ENCODE measurements at places on chromosomes 6 and 20.
A peak's percentile ranks its signal among the peaks of the same experiment; 100 is the strongest.

DNA sequence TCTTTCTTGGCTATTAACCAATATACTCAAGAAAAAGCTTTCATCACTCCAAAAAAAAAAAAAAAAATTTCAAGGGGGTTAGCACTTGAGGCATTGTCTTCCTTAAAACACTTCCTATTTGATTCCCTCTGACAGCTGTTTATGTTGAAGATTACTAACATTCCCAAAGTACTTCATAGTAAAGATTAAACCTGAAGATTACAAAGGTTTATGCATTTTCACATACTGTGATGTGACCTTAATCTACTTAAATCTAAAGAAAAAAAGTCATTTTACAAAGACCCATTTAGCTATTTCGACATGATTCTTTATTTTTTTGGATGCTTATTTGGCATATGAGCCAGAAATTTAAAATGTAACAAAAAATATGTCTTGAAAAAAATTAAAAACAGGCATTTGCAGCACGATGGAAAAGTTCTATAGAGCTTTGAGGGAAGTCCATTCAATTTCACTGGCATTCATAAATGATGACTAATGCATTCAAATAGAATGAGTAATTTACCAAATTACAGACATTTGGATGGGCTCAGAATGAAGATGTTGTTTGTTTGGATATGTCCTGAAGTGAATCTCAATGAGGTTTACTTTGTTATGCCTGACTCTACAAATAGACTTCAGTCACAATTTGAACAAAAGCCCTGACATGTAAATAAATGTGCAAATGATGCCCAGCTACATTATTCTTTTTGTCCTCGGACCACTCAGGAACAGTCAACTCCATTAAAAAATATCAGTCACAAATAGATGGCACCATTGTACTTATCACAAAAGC, 674.6 kb upstream of the MARCKS start:
- H3K27me3 ChIP-seq = no peaks in the 10 kb centered on the region
- no peak overlapping the region for H3K4me3 ChIP-seq
- peak overlapping the region; percentile 45 for H3K27ac ChIP-seq
- H3K36me3 ChIP-seq = no peaks in the 10 kb centered on the region
- no peak for DNase-seq

- no peaks in the 10 kb centered on the region for H3K36me3 ChIP-seq
- H3K27ac ChIP-seq = no peak overlapping the region
- H3K4me3 ChIP-seq = no peak overlapping the region
- DNase-seq = no peak
Measured at GRCh38 chr20:4488407-4489339, 233.0 kb upstream of the PRND start.

- H3K4me1 ChIP-seq = no peaks in the 10 kb centered on the region
- no peak overlapping the region for H3K4me3 ChIP-seq
- DNase-seq = no peak
- no peaks in the 10 kb centered on the region for H3K27me3 ChIP-seq
- H3K27ac ChIP-seq = no peak overlapping the region
- no peaks in the 10 kb centered on the region for H3K36me3 ChIP-seq
Measured at GRCh38 chr6:2232445-2232844, 13.0 kb downstream of the GMDS start.

- H3K4me1 ChIP-seq = no peaks in the 10 kb centered on the region
- H3K36me3 ChIP-seq = no peaks in the 10 kb centered on the region
- H3K27me3 ChIP-seq = no peaks in the 10 kb centered on the region
- no peak overlapping the region for H3K4me3 ChIP-seq
Measured at GRCh38 chr6:2020909-2021308, 224.5 kb downstream of the GMDS start.

DNA sequence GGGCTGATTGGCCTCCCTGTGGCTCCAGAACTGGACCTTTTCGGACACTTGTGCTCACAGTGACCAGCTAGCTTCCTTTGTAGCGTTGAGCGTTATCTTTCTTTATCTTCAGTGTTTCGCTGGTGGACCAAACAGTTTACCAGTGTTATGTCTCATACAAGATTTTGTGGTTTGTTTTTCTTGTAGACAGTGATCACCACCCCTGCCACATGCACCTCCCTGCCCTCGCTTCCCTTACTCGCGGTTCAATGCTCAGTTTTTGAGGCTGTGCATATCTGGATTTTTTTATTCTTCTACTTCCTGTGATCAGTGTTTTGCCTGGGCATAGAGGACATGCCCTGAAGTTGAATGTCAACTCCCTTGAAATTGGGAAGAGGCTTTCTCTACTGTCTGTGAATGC, 16.4 kb downstream of the MYT1 start:
- H3K27ac ChIP-seq = no peak overlapping the region
- H3K4me3 ChIP-seq = no peak overlapping the region
- DNase-seq = no peak

DNA sequence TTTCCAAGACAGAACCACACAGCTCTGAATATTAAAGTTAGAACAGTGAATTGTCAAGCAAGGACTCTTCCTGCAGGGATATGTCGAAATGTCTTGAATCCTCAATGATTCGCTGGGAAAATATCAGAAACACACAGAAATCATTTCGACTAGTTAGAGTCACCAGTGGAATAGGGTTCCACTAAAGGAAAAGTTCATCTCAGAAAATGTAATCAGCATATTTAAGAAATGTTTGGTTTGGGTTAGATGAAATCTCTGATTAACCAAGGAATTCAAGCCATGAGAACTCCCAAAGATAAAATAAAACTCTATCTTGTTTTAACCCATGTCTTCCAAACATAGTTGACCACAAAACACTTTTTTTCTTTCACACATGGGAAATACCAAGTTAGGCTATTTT, 621.0 kb upstream of the NRSN1 start:
- no peaks in the 10 kb centered on the region for H3K36me3 ChIP-seq
- no peak for DNase-seq
- H3K4me1 ChIP-seq = no peaks in the 10 kb centered on the region
- H3K27ac ChIP-seq = no peak overlapping the region
- H3K4me3 ChIP-seq = no peak overlapping the region

- no peak for DNase-seq
- no peaks in the 10 kb centered on the region for H3K27me3 ChIP-seq
- H3K4me3 ChIP-seq = no peak overlapping the region
- H3K4me1 ChIP-seq = no peaks in the 10 kb centered on the region
- no peaks in the 10 kb centered on the region for H3K36me3 ChIP-seq
Measured at GRCh38 chr6:105783333-105783935, 302.7 kb upstream of the PRDM1 start.

DNA sequence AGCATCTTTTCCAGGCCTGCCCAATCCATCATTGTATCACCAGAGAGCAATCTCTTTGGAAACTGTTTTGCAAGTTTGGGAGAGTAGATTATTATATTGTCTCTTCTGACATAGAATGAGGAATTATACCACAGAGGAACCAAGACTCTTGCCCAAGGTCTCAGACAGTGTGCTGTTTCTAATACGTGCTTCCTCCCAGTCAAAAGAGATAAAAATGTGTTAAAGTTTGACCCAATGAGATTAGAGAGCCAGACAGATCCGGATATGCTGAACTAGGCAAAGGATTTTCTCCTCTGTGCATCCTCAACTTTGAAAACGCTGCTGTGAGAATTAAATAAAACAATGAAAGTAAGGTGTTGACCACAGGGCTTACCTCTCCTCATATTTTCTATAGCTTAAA, 18.6 kb upstream of the NT5E start:
- no peak overlapping the region for H3K27ac ChIP-seq
- no peak for DNase-seq
- no peaks in the 10 kb centered on the region for H3K27me3 ChIP-seq
- no peaks in the 10 kb centered on the region for H3K36me3 ChIP-seq
- H3K4me1 ChIP-seq = no peaks in the 10 kb centered on the region
- H3K4me3 ChIP-seq = no peak overlapping the region

- no peaks in the 10 kb centered on the region for H3K27me3 ChIP-seq
- DNase-seq = no peak
- H3K4me3 ChIP-seq = no peak overlapping the region
- H3K4me1 ChIP-seq = peaks cover 11% of the 10 kb centered on the region
- peaks cover 36% of the 10 kb centered on the region for H3K36me3 ChIP-seq
- no peak overlapping the region for H3K27ac ChIP-seq
Measured at GRCh38 chr6:99432877-99433276, 7.8 kb upstream of the PNISR start.

DNA sequence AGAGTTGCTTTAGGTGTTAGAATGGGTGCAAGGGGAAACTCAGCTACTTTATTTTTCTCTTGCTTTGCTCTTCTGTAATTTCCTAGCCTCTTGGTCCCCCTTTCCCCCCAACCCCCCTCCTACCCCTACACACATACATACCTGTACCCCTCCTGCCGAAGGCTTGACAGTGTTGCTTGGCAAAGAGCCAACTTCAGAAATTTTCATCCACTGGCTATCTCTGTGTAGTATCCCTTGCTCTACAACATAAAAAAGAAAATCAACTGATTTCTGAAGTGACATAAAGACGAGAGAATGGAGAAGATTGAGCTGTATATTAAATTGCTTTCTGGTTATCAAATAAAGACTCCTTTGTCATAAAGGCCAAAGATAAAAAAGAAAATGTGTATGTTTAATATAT, 498.1 kb upstream of the SOX4 start:
- H3K4me3 ChIP-seq = no peak overlapping the region
- no peaks in the 10 kb centered on the region for H3K4me1 ChIP-seq
- DNase-seq = no peak
- no peaks in the 10 kb centered on the region for H3K27me3 ChIP-seq
- H3K36me3 ChIP-seq = no peaks in the 10 kb centered on the region

- no peak for DNase-seq
- H3K4me3 ChIP-seq = peak overlapping the region; percentile 60
Measured at GRCh38 chr20:37384683-37385174, 38.8 kb downstream of the SRC start.

DNA sequence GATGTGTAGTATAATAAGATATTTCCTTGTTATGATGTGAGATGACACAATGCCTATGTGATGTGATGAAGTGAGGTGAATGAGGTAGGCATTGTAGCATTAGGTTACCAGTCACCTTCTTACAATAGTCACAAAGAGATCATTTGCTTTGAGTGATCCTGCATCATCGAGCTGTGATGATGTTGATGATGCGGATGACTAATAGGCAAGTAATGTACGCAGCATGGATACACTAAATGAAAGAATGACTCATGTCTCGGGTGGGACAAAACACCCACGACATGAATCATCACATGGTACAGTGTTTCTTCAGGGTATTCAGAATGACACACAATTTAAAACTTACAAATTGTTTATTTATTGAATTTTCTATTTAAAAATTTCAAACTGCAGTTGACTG, 806.3 kb upstream of the GJE1 start:
- DNase-seq = no peak
- H3K36me3 ChIP-seq = no peaks in the 10 kb centered on the region

DNA sequence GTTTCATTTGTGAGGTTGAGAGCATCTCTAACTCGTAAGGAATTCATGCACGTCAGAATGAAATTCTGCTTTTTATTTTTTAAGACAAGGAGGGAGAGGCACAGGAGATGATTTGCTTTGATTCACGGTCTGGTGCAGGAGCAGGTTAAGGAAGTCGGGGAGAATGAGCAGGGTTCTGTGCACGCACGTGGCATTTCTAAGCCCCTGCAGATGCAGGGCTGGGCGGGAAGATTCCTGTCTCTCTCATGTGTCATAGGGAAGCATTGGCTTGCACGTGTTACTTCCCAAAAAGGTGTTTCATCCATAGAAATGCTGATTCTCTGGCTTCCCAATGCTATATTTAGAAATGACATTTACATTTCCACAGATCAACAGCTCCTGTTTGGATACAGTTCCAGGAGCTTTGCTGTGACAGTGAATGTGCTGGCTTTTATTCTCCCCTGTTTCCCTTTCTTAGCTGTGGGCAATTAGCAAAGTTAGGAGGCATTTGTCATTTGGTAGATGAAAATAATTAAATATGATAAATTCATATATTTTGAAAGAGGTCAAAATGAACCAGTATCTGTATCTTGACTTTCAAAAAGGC, 119.7 kb upstream of the ZFP64 start:
- no peak overlapping the region for H3K27ac ChIP-seq
- H3K4me3 ChIP-seq = no peak overlapping the region
- H3K36me3 ChIP-seq = no peaks in the 10 kb centered on the region
- peaks cover 17% of the 10 kb centered on the region for H3K4me1 ChIP-seq
- no peaks in the 10 kb centered on the region for H3K27me3 ChIP-seq
- DNase-seq = no peak

GRCh38 chr6:73030791-73031782, 194.2 kb downstream of the KHDC1L start:
- no peak overlapping the region for H3K27ac ChIP-seq
- H3K27me3 ChIP-seq = no peaks in the 10 kb centered on the region
- H3K4me3 ChIP-seq = no peak overlapping the region
- H3K36me3 ChIP-seq = no peaks in the 10 kb centered on the region
- DNase-seq = no peak

GRCh38 chr6:35449287-35449881, 2.8 kb upstream of the FANCE start:
- peaks cover 30% of the 10 kb centered on the region for H3K4me1 ChIP-seq
- H3K36me3 ChIP-seq = no peaks in the 10 kb centered on the region
- H3K27ac ChIP-seq = no peak overlapping the region
- no peaks in the 10 kb centered on the region for H3K27me3 ChIP-seq

GRCh38 chr6:1424306-1424927, 35.0 kb downstream of the FOXF2 start:
- no peaks in the 10 kb centered on the region for H3K36me3 ChIP-seq
- no peak for DNase-seq
- no peak overlapping the region for H3K27ac ChIP-seq
- no peaks in the 10 kb centered on the region for H3K4me1 ChIP-seq

GRCh38 chr6:77620278-77620882, 32.5 kb upstream of the MEI4 start:
- no peaks in the 10 kb centered on the region for H3K36me3 ChIP-seq
- H3K4me1 ChIP-seq = no peaks in the 10 kb centered on the region
- DNase-seq = no peak
- no peaks in the 10 kb centered on the region for H3K27me3 ChIP-seq
- no peak overlapping the region for H3K27ac ChIP-seq
- H3K4me3 ChIP-seq = no peak overlapping the region

DNA sequence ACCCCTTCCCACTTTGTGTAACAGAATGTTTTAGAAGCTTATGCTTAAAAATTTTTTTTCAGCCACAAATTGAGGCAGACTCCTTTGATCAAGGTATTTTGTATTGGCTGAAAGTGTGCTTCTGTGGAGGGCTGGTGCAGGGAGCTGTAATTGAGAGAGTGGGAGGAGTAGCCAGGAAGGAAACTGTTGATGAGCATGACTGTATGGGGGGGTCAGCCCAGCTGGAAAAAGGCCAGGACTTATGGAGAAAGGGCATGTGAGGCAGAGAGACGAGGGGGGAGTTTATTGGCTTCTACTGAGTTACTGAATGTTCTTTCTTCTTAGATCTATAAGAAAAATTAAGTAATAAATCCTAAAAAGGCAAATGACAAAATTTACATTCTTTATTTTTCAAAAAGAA, 13.4 kb downstream of the RFPL4B start:
- no peak for DNase-seq
- no peaks in the 10 kb centered on the region for H3K27me3 ChIP-seq
- H3K27ac ChIP-seq = no peak overlapping the region
- no peaks in the 10 kb centered on the region for H3K36me3 ChIP-seq
- H3K4me1 ChIP-seq = no peaks in the 10 kb centered on the region
- H3K4me3 ChIP-seq = no peak overlapping the region
